Vagina (tissue), 2 donors: ENCODE measurements at places on chromosomes 12 and 14.

GRCh38 chr12:41419131-41419893 is 231.2 kb downstream of the PDZRN4 start:
- no peak for DNase-seq

DNA sequence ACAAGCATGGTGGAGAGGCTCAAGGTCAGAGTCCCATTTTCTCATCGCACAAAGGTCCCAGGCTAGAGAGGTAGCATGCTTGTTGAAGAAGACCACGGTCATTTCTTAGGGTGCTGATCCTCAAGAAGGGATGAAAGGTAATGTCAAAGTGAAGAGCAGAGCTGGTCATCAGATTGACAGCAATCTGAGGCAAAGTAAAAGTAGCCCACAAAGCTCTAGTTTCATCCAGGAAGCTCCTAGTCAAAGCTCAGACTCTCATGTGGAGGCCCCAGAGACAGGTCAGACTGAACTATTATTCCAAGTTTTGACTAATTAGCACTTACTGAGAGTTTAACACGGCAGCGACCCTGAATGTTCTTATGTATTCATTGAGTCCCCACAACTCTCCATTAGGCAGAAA is 270.6 kb downstream of the RPS29 start:
- DNase-seq, result no peak

DNA sequence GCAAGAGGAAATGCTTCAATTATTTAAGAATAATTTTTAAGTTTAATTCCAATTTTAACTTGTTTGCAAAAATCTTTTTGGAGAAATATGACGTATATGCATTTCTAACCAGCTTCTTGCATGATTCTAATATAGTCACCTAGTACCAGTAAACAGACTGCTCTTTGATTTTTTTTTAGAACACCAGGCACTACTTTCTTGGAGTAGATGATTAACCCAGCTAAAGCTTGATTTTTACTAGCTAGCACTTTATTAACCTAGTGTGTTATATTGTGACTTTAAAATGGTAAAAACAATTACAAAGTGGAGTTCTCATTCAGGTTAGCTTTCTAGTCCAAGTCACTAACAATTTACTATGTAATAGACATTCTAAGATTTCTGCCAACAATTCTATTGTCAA is 32.6 kb upstream of the FGD4 start:
- no peak for DNase-seq

DNA sequence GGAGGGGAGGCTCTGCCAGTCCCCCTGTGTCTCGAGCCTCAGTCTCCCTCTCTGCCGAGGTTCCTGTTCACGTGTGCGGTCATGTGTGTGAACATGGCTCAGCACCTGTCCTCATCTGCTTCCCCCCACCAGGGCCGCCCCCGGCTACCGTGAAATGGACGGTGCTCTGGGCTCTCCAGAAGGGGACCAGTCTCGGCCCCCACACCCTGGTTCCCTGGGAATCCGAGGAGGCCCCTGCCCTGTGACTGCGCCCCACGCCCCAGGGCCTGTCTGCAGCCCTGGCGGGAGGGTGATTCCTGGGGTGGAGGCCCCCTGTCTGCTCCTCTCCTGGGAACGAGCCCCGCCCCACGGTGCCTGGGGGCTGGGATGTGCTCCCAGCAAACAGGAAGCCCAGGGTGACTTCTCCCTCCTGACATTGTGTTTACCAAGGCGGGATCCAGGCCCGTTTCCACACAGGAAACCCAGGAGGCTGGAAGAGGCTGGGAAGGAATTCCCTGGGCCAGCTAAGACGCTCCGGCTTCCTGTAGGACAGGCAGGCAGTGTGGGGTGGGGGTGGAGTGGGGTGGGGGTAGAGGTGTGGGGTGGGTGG is 46.6 kb downstream of the KIF26A start:
- DNase-seq, result no peak

DNA sequence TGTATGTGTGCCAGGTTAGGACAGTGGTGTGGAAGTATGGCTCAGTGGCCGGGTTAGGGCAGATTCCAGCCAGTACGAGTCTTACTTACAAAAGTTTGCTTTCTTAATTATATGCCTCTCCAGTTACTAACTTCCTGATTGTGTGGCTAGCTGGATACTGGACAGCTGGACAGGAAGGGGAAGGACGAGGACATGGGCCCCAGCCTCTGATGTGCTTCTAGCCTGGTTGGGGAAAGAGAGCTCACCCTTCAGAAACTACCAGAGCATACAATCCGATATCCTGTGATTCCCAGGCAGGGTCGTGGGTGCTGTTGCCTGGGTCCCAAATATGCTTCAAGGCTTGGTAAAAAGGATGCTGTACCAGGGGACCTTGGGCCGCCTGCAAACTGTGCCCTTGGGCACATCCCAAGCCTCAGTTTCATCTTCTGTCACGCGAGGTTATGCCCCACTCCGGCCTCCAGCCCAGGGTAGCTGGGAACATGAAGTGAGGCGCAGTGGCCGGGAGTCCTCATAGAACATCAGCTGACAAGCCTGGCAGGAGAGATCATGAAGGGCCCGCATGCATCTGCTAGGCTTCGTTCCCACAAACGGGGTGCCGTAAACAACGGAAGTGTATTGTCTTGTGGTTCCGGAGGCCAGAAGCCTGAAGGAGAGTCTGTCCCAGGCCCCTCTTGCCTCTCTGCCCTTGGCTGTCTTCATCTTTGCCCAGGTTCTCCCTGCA is 23.2 kb upstream of the RIN3 start:
- DNase-seq, result peak; percentile 90

GRCh38 chr12:6450869-6451347 is 934 bp upstream of the TAPBPL start:
- DNase-seq, result no peak

- DNase-seq, result no peak
These were observed 161.1 kb downstream of the MYRFL start for GRCh38 chr12:69986114-69986513.

GRCh38 chr12:47850153-47851084 is 30.7 kb upstream of the HDAC7 start:
- no peak for DNase-seq

DNA sequence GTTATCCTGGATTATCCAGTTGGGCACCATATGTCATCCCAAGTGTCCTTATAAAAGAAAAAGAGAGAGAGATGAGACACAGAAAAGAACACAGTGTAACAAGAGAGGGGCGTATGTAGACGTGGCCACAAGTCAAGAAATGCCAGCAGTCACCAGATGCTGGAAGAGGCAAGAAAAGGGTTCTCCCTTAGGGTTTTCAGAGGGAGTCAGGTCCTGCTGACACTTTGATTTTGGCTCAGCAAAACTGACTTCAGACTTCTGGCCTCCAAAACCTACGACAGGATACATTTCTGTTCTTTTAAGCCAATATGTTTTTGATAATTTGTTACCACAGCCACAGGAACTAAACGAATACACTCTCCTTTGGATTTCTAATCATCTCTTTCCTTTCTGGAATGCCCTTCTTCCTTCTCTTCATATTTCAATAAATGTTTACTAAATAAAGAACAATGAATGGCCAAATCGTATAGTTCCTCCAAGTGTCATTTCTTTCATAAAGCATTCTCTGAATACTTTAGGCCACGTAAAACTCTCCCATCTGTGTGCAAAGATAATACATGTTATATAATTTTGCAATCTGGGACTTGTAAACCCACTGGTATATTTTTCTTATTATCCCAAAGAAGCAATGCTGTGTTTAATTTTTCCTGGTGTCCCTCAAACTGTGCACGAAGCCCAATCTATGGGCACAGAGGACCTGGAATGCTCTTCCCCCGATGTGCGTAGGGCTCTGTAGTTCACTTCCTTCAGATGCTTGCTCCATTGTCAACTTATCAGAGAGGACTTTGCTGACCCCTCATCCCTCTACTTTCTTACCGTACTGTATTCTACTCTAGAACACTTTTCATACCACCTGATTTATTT is 303.6 kb downstream of the CEP128 start:
- no peak for DNase-seq

- no peak for DNase-seq
These were observed 23.3 kb downstream of the MDM2 start for GRCh38 chr12:68831272-68831671.

GRCh38 chr12:57724936-57725740 is 13.4 kb downstream of the AGAP2 start:
- DNase-seq, result peak; percentile 81

GRCh38 chr14:89207925-89208328 is 209.1 kb downstream of the FOXN3 start:
- no peak for DNase-seq

DNA sequence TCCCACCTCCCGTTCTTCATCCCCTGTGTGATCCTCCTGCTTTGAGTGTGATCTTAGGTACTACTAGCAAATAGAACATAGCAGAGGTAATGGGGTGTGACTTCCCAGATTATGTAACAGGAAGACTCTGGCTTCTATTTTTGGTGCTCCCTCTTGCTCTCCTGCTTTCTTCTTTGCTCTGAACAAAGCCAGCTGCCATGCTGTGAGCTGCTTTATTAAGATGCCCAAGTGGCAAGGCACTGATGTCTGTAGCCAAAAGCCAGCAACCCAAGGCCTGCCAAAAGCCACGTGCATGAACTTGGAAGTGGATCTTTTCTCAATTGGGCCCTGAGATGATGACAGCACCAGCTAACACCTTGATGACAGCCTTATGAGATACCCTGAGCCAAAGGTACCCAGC is 5.8 kb upstream of the MFAP5 start:
- no peak for DNase-seq

- no peak for DNase-seq
These were observed 1.1 kb upstream of the PRKAG1 start for GRCh38 chr12:49019443-49020324.

DNA sequence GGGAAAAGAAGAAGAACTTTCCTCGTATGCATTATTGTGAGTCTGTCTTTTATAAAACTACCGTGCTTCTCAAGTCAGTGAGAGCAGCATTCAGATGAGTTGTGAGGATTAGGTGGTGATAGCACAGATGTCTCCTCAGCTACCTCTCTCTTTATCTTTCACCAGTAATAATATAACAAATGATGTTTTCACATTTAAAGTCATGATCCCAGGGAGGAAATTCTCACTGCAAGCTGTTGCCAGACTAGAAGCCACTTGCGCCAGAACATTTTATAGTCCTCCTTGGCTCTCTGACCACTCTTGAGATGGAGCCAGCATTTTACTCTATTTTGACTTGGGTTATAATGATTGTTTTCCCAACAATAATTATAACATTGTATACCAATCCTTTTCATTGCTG is 443.1 kb downstream of the AEBP2 start:
- DNase-seq, result no peak

- DNase-seq, result no peak
These were observed 92.0 kb downstream of the ITPR2 start for GRCh38 chr12:26740991-26741390.

DNA sequence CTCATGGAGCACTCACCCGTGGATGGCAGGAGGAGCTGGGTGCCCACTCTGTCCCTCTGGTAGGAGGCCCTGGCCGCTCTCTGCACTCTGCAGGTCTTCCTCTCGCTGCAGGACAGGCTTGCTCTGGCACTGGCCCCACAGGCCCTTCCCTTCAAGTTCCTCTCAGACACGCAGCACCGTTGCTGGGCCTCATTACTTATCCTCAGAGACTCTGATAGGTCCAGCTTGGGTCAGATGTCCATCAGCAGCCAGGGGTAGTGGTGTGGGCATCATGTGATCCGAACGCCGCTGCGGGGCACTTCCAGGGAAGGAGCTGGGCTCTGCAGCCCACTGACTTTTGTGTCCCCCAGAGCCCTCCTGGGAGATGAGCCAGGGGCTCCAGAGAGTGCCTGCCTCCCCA is 11.8 kb downstream of the OTUB2 start:
- DNase-seq, result no peak

DNA sequence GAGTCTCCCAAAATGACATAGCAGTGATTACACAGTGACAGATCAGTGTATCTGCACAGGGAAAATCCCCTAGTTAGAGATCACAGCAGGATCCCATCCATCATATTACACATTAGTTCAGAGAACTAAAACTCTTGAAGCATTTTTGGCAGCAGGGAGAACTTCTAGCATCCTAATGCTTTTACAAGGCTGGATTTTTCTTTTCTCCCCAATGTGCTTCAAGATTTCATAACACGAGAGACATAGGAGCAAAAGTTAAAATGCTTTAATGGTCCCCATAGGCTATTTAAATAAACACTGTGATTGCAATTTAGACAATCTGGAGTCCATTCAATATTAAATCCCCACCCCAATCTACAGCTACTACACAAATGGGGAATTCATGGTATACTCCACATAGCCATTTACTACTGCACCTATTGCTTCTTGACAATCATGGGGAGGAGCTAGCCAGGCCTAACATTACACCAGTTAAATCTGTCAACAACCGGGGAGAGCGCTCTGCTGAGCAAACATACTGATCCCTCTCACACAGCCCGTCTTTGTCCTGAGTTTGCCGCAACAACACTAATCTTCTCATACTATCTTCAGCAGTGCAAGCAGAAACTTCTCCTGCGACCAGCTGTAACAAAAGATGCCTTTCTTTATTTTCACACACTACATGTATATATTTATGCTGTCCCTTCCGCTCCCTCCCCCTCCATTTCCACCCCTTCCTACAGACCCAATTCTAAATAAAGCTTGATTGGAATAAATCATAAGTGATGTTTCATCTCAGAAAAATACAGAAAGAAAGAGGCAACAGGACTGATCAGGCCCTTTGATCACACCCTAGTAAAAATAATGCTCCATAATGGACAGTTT is 120.3 kb upstream of the SOX5 start:
- DNase-seq, result no peak

DNA sequence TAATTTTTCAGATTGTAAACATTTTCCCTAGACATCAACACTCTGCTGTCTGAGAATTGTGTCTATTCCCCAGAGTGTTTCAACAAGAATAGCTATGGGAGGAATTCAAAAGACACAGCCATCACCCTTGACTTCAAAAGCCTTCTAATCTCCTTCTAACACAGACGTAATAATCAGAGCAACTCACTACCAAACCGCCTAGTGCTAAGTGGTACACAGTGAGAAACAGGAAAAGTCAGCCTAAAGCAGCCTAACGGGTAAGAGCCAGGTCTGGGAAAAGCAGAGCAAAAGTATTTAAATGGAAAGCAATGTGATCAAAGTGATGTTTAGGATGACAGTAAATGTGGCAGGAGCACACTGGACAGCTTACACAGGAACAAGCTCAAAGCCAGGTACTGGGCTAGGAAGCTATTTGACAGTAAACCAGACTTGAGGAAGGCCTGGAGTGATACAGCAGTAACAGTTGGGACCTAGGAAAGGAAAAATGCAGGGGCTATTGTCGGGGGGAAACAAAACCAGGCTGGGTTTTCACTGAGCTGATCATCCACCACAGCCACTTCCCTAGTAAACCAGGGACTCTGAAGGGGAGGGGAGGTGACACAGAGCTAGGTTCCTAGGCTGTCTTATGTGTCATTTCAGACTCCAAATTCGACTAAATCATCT is 29.4 kb downstream of the CORO1C start:
- no peak for DNase-seq

DNA sequence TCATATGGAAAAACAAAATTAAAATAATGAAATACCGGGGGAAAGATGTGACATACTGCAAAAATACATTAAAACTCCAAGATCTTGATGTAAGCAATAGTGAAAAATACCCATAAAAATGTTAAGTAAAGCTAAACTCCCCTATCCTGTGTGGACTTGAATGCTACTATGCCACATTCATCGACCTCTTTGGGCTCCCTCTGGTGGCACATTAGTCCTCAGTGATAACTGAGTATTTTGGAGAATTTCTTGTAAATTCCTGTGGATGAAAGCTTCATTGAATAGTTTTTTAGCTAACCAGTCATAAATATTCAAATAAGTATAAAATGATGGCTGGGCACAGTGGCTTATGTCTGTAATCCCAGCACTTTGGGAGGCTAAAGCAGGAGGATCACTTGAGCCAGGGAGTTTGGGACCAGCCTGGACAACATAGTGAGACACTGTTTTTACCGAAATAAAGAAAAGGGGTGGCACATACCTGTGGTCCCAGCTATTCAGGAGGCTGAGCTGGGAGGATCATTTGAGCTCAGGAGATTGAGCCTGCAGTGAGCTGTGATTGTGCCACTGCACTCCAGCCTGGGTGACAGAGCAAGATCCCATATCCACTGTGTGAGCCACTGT is 42.4 kb upstream of the SGPP1 start:
- DNase-seq, result no peak
